ENCODE measurements at places on chromosomes 7 and 10.

DNA sequence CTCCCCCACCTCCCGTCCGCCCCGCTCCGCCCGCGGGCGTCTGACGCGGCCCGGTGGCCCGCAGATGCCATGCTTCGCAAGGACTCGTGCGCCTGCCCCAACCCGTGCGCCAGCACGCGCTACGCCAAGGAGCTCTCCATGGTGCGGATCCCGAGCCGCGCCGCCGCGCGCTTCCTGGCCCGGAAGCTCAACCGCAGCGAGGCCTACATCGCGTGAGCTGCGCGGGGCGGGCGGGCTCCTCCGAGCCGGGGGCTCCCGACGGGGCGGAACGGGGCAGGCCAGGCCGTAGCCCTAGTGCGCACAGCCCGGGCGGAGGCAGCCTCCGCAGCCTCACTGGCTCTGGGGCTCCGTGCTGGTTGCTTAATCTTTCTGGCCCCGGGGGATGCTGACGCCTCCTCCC, 2.8 kb downstream of the ASIC3 start:
- DNase-seq = no peak

GRCh38 chr7:76151932-76152331, 49.8 kb upstream of the SRRM3 start:
- DNase-seq = no peak

DNA sequence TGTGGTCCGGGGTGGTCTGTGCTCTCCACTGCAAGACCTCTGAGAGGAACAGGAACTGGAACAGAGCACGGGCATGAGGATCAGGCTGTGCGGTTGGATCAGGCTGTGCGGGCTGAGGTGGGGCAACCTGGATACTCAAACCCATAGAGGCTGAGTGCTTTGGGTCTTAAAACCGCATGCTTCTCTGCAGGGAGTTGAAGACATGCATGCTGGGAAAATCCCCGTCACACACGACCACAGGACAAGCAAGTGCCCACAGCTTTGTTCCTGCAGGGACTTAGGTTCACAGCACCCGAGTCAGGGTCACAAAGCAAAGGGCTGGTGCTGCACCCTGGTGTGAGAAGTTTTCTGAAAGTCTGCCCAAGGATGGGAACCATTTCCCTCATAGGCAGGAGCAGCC, 221.2 kb downstream of the ZMYND11 start:
- DNase-seq = no peak

DNA sequence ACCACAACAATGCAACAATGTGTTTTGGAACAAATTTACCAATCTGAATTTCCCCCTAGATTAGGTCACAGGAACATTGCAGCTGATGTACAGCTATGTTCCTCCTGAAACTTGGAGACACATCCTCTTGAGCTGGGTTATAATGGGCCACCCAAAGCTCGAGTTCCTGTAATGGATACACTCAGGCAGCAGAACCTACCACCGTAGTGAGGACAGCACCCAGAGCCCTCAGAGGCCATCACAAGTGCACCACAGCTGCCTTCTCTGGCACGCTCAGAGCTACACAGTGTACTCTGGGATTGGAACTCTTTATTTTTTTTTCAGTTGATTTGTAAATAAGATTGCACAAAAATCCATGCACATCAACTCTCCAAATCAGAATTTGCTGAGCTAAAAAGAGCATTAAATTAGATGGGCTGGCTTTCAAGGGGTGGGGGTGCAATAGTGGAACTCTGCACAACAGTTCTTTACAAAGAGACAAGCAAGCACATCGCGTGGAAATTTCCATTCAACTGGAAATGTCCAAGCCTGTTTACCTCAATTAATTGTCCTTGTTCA, 56.7 kb downstream of the EGFR start:
- no peak for DNase-seq

DNA sequence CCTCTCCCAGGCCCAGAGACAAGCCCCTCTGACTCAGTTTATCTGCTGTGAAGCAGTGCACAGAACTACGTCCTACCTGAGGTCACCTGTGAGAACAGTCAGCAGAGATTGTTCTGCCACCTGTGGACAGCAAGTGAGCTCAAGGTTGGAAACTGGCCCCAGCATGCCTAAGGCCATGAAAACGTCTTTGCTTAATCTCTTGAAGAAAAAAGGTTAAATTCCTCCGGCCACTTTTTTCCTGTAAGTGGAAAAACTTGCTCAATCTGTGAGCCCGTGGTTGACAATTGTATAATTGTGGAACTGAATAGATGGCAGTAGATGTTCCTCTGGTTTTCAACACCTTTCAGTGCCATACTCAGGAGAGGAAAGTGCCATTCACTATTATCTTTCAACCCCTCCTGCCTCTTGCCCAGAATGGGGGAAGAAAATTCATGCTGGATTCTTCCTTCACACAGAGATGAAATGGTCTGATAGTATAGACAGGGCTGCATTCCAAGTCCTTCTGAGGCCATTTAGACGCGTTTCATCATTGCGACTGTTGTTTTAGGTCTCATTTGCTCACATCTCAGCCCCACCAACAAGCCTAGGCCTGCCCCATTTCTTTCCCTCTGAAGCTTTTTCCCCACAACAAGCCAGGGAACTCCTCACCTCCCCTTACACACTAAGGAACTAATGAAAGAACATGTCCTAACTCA, 292.9 kb downstream of the FZD1 start:
- no peak for DNase-seq

GRCh38 chr10:23826421-23826820, 382.5 kb upstream of the KIAA1217 start:
- DNase-seq = no peak

GRCh38 chr7:91263384-91264045, 718 bp upstream of the FZD1 start:
- no peak for DNase-seq

DNA sequence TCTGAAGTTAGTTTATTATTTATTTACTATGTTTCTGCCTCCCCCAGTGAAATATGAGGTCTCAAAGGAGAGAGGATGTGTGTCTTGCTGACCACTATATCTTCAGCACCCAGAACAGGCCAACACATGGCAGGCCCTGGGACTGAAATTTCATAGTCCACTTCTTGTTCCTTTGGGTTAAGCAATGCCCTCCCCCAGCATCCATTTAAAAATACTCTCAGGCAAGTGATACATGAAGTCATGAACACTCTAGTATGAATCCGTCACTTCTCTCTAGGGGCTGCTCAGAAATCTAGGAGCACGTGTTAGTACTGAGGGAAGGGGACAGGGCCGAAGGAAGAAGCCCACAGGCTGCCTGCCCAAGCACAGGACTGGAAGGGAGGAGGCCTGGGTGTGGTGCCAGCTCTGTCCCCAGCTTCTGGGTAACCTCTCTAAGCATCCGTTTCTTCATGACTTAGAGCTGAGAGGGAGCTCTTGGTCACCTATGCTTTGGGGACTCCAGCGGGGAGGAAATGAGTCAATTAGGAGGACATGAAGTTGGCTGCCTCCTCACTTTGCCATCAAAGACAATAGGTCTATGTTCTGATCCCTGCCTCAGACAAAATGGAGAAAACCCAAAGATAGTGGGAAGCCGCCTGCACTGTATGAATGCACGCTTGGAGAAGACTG, 119.2 kb downstream of the KCNMA1 start:
- no peak for DNase-seq

GRCh38 chr10:19168584-19168983, 120.0 kb downstream of the MALRD1 start:
- no peak for DNase-seq

GRCh38 chr10:84543948-84544347, 215.6 kb downstream of the CCSER2 start:
- DNase-seq = no peak

GRCh38 chr7:93719546-93719945, 145.0 kb upstream of the CALCR start:
- DNase-seq = no peak

DNA sequence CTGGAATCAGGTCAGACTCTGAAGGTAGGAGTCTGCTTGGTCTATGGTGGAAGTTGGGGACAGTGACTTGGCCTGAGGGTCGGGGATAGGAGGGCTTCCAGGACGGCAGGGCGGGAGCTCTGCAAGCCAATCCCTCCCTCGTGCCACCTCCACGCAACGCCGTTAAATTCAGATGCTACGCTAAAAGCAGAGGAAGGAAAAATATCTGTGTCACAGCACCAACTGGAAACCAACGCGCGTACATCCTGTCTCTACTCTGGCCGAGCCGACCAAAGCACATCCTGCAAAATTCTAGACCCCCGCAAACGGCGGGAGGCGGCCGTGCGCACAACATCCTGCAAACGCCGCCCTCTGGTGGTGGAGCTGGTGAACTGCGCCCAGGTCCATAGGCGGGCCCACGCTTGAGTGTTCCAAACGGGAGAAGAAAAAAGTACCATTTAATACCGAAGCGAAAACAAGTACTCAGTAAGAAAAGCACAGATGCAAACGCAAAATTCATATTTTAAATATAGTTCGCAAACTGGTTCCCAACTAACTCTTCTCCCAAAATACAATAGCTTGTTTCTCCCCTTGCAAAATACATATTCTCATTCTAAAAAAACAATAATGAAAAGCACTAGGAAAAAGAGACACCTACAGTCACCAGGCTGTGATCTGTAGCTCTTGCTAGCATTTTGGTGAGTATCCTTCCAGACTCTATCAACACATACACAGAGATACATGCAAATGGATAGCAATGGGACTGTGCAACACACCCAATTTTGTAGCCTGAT, 45.7 kb upstream of the HSPA12A start:
- no peak for DNase-seq

- DNase-seq = no peak
Observed at GRCh38 chr7:142440219-142440905, 182.5 kb upstream of the PRSS58 start.

DNA sequence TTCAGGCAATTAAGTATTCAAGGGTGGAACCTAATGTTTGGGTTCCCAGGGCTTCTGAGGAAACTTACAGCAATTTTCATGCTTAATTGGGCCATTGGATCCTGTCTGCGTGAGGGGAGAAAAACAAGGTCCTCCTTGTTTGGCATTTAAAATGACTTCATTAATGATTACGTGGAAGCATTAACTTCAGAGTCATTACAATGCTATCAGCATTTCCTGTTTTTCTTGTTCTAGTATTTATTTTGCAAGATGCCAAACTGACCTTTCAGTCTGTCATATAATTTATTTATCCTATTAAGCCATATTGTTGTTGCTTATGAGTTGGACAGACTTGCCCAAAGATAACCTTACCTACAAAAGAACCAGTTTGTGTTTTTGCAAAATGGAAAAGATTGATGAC, 324.1 kb upstream of the LRRN3 start:
- DNase-seq = no peak

DNA sequence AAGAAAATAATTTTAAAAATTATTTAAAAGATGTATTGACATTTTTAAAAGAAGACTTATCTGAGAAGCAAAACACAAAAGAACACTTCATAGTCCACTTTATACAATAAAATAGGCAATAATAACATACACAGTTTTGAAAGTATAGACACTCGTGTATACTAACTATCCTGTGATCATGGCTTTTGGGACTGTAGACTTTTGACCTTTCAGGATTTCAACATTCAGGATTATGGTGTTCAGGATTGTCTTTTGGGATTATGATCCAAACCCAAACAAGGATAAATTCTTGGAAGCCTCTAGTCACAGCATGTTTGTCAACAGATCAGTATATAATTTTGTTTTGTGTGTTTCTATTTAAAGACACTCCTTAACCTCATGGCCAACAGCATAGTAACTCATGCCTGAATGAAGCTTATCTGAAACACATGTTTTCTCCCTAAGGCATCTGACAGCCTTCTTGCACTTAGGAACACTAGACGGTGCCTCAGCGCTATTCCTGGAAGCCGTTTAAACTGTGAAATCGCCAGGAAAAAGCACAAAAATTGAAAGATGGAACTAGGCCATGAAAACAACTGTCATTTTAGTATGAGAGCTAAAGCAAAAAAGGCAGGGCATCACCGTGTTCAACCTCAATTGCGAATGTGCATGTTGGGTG, 29.9 kb downstream of the GSAP start:
- no peak for DNase-seq

DNA sequence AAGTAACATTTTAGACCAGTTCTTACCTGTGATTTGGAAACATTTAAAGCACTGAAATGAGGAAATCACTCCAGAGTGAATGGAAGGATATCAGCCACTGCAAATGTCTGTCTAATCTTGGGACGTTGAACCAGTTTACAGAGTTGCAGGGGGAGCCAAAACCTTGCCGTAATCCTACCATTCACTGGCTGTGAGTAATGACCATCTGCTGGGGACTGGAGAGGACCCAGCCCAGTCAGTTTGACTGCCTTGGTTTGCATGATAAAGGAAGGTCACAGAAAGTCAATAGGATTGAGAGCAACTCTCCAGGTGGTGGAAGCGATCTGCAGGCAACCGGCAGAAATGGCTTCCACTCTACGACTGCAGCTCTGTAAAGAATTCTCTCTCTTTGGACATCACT, 167.2 kb downstream of the AKR1D1 start:
- peak; percentile 67 for DNase-seq

DNA sequence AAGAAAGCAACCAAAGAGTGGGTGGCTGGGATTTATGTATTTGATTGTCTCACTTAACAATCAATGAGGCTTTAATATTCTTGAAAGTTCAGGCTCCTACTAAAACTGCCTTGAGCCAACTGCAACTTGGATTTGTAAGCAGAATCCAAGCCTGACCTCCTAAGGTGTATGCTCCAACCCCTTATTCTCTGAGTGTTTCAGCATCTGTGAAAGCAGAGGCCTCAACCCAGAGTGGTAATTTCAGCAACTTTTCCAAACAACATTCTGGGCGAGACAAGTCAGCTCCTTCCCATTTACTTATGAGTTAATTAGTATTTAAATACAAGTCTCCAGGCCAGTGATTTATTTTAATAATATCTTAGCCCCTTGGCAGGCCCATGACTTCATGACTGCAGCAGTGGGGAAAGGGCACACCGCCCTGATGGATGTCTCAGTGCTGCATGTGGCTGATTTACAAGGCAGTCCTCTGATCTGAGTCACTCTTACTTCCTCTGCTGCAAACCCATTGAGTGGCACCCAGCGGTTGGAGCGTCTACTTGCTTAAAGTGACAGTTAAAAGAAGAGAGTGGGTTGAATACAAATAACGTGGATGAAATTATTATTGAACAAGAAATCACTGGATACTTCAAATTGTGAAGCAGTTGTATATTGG, 209.1 kb downstream of the TRIL start:
- no peak for DNase-seq

- DNase-seq = no peak
Observed at GRCh38 chr10:98016772-98017475, 13.5 kb downstream of the CRTAC1 start.

DNA sequence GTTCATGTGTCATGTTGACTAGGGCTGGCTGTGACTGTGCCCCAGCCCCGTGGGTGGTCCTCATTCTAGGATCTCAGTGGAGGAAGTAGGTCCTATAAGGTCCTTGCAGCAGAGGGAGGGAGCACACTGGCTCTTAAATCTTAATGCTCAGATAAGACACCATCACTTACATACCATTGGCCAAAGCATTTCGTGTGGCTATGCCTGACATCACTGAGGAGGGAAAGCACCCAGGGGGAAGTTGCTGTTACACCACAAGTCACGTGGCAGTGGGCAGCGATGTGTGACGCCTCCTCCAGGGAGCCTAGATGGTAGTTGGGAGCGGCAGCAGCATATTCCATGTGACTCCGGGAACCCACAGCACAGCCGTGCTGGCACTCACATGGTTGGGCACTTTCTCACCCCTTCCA, 224.7 kb upstream of the SH2B2 start:
- DNase-seq = no peak

Measured in NCI-H2081 treated with DMSO at 0.1 percent for 48 hours (cell line).